ENCODE measurements at places on chromosomes 12 and 14.

DNA sequence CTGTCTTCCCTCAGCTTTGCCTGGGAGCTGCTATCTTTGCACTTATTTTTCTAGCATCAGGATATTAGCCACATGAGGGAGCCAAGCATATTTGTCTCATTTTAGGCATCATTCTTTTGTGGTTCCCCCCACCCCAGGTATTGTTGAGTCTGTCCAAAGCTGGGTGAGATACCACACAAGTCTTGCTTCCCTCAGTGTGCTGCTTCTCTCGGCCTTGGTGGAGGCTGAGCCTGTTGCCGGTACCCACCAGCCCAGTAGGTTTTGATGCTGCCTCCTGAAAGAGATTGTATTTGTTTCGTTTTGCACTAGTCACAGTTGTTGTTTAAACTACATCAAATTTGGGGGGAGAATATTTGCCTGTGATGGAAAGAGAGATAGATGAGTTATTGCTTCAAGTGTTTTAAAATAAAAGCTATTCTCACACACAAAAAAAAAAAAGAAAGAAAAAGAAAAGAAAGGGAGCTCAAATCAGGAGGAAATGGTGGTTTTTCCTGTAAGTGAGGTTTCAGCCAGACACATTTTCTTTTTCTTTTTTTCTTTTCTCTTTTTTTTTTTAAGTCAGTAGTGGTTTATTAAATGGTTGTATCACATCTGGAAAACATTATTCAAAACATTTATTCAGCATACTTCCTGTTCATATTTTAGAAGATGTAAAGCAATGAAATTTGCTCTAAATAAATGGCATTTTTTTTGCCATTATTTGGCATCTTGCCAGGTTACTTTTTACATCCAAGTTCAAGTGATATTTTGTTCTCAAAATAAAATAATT lies 58.5 kb downstream of the SLC4A8 start:
- no peak for DNase-seq

DNA sequence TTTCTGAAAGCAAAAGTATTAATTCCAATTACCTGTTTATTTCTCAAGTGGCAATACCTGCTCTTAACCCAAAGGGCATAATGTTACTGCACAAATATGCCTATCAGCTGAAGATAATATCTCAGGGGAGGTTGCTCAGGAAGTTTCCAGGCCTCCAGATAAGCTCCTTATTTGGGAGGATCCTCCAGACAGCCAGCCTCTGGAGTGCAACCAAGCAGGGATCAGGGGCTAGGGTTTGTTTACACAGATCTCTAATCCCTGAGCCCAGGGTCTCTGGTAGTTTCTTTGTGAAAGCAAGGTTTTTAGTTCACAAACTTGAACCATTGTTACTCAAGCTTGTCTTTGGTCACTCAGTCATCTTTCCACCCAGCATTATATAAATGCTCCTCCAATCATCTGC lies 124.4 kb downstream of the SLC38A4 start:
- DNase-seq: no peak

DNA sequence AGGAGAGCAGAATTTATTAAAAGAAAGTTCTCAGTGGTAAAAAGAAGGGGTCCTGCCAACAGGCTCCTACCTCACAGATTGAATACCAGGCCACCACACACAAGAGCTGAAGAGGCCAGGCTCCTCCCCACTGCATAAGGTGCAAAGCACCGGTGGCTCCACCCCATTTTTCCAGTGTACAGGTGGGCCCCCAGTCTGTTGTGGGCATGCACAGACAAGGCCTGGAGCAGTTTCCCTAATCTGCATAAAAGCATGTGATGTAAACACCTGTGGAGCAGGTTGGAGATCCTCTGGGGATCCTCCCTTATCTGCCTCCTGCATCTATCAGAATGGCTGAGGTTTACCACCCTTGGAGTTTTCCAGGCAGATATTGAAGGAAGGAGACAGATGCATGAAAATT lies 45.7 kb upstream of the PDZRN4 start:
- no peak for DNase-seq

GRCh38 chr14:33879684-33880286 lies 71.1 kb downstream of the EGLN3 start:
- DNase-seq: no peak

- DNase-seq: no peak
These were observed 59.9 kb downstream of the HCAR2 start for GRCh38 chr12:122643207-122643805.

GRCh38 chr14:62322216-62322615 lies 560.0 kb downstream of the SNAPC1 start:
- DNase-seq: no peak

DNA sequence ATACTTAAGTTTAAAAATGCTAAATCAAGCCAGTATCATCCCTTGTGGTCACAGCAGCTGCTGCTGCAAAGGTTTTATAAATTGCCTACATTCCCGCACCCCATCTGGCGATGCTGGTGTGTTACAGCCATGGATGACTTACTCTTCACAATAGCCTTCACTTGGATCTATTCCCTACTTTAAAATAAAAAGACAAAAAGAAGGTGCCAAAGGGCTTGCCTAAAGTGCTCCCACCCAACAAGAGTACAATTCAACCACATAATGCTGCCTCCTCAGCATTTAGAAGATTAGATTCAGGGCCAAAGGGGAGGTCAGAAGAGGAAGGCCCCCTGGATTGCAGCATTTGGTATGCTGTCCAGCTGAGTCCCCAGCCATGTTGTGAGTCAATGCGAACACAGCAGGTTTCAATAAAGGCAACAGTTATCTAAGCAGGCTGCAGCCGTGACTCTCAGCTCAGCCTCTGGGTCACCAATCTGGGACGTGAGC lies 176.1 kb downstream of the DAD1 start:
- no peak for DNase-seq

All from NCI-H2081 treated with DMSO at 0.1 percent for 48 hours (cell line).